Natural killer cell (primary cell): ENCODE measurements at places on chromosomes 7 and 10. TPM values are rescaled to one million over a fixed set of nuclear protein-coding genes. Genes with fewer than 3 reads are reported as not detected.

GRCh38 chr10:70757856-70758255 lies 27.3 kb downstream of the TBATA start:
- no peak overlapping the region for H3K4me3 ChIP-seq
- DNase-seq: no peak
- no peaks in the 10 kb centered on the region for H3K27me3 ChIP-seq
- no peaks in the 10 kb centered on the region for H3K36me3 ChIP-seq
- peaks cover 4% of the 10 kb centered on the region for H3K4me1 ChIP-seq
- no peak overlapping the region for H3K27ac ChIP-seq

The ACBD7 gene
- not detected for total RNA-seq

DNA sequence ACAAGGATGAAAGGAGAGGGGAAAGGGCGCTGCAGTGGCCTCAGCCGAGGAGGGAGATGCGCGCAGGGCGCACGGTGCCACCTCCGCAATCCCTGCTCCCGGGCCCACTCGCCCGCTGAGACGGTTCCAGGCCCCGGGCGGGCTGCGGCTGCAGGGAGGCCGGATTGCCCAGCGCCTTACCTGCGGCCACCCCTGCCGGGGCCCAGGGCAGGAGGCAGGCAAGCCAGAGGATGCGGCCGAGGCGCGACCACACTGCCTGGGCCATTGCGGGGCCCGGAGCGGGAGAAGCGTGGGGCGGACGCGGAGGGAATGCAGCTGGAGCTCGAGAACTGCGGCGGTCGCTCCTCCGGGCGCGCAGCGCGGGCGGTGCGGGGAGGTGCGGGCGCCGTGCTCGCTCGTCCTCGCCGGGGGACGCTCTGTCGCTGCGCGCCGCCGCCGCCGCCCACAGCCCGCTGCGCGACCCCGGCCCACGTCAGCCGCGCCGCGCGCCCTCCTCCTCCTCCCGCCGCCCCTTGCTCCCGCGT lies at the start of gene TMEM130:
TMEM130 (minus strand) TSS at position 418 of the 524 bp plus-strand sequence; CDS start at position 265, 153 bp downstream.
- H3K36me3 ChIP-seq: no peaks in the 10 kb centered on the region
- H3K27me3 ChIP-seq: peaks cover 17% of the 10 kb centered on the region
- no peak within 1 kb of the TSS for H3K4me3 ChIP-seq
- peak; percentile 18 for DNase-seq

DNA sequence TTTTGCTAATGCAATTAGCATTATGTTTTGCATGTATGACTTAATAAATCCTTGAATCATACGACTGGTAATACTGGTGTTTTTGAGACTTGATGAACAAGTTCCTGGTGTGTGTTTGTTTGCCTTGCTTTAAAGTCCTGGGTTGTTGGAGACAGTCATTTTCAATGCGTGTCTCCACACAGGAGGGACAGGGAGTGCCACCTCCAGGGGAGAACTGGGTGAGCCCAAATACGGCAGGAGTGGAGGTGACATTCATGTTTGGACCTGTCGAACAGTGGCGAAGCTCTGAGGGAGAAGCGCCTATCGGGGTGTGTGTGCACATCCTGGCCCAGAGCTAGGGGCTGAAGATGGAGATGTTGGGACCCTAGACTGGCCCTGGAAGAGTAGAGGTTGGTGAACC lies 43.8 kb downstream of the DAGLB start:
- no peak overlapping the region for H3K4me3 ChIP-seq
- no peak for DNase-seq
- peaks cover 60% of the 10 kb centered on the region for H3K36me3 ChIP-seq
- no peaks in the 10 kb centered on the region for H3K27me3 ChIP-seq
- H3K27ac ChIP-seq: no peak overlapping the region

DNA sequence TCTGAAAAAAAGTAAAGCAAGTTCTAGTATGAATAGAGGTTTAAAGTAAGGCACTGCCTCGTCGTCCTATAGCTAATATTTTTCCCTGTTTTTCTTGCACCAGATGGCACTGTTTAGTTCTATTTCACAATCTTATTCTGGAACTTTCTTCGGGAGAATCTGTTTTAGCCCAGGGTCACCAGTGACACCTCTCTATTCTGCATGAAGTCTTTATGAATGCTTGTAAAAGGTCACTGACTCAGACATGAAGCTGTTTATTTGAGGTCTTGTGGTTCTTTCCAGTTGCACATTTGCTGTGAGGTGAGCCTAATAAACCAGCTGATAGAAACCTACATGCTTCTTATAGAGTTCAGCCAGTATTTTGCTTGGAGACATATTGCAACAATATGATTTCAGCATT lies 444.3 kb downstream of the AUTS2 start:
- no peak for DNase-seq
- no peaks in the 10 kb centered on the region for H3K27me3 ChIP-seq
- H3K4me3 ChIP-seq: no peak overlapping the region
- no peaks in the 10 kb centered on the region for H3K36me3 ChIP-seq

GRCh38 chr7:42597300-42597699 lies 314.6 kb downstream of the C7orf25 start:
- no peak for DNase-seq
- no peaks in the 10 kb centered on the region for H3K4me1 ChIP-seq
- H3K36me3 ChIP-seq: no peaks in the 10 kb centered on the region

DNA sequence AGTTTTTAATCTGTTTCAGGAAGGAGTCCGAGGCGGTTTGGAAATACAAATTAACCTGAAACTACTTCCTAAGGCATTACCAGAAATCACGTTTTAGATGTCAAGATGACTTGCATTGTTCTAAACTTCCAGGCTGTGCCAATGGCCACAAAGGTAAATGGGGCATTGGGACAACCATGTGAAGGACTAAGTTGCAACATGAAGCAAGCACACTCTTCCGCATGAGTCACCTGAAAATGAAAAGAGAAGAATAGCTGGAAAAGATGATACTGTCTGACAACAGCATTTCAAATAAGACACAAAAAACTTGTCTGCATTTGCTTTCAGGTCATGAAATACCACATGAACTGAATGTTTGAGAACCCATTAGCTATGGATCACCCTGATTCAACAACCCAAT lies 262.1 kb downstream of the AHR start:
- no peaks in the 10 kb centered on the region for H3K27me3 ChIP-seq
- H3K4me3 ChIP-seq: no peak overlapping the region
- no peaks in the 10 kb centered on the region for H3K4me1 ChIP-seq
- H3K27ac ChIP-seq: no peak overlapping the region
- no peaks in the 10 kb centered on the region for H3K36me3 ChIP-seq
- DNase-seq: no peak

DNA sequence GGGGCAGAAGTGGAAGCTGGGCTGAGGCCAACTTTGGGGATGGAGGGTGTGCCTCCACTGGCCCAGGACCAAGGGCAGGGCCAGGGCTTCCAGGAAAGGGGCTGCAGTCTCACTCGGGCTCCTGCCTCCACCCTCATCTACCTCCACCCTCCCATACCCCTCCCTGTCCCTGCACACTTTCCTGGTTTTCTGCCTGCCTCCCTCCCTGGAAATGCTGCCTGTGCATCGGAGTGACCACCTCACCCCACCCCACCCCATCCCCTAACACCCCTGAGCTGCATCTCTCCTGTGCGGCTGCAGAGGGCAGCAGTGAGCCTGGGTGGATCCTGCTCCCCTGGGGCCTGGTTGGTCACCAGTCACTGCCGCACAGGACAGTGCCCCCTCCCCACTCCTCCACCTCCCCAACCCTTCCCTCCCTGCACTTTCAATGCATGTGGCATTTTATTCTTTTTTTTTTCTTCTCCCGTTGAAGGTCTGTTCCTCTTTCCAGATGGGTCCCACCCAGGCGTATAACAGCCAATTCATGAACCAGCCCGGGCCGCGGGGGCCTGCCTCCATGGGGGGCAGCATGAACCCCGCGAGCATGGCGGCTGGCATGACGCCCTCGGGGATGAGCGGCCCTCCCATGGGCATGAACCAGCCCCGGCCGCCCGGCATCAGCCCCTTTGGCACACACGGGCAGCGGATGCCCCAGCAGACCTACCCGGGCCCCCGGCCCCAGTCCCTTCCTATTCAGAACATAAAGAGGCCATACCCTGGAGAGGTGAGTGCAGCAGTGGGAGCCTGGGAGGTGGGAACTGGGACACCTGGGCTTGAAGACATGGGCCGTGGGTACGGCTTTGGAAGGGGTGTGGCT lies 54.1 kb upstream of the PPIF start:
- no peak overlapping the region for H3K4me3 ChIP-seq
- no peaks in the 10 kb centered on the region for H3K27me3 ChIP-seq
- H3K27ac ChIP-seq: peak overlapping the region; percentile 61

The ZNF239 gene
- total RNA-seq: 0.85 TPM

The RET gene
- total RNA-seq: not detected

- peaks cover 17% of the 10 kb centered on the region for H3K4me1 ChIP-seq
- H3K4me3 ChIP-seq: peak overlapping the region; percentile 69
- peak overlapping the region; percentile 96 for H3K27ac ChIP-seq
- no peaks in the 10 kb centered on the region for H3K27me3 ChIP-seq
- DNase-seq: peak; percentile 75
Observed at GRCh38 chr10:91163269-91163868, 57.1 kb upstream of the PCGF5 start.

GRCh38 chr7:55552320-55553023 lies 19.8 kb downstream of the VOPP1 start:
- H3K36me3 ChIP-seq: peaks cover 12% of the 10 kb centered on the region
- H3K4me3 ChIP-seq: no peak overlapping the region
- H3K27ac ChIP-seq: no peak overlapping the region
- DNase-seq: no peak
- H3K4me1 ChIP-seq: peaks cover 61% of the 10 kb centered on the region

DNA sequence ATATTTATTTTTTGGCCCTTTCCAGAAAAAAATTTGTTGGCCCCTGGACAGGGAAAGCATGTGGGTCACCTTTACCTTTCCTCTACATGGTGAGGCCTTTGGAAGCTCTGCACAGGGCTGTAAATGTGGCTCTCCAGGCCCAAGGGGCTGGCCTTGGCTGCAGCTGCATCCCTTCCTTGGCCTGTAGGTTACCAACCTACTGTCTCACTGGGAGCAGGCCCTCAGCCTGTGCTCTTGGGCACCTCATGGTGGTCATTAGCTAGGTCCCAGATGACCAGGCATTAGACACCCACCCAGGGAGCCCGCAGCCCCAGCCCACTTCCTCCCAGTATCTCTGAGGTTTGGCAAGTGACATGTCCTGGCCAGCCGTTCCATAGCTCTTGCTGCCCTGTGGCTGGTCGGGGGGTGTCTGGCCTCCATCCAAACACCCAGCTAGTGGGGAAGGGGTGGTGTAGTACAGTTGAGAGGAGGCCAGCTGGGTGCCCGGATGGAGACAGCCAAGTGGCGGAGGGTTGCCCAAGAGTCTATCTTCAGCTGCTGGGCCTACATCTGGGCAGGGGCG lies 7.1 kb upstream of the CPA5 start:
- DNase-seq: no peak
- no peak overlapping the region for H3K4me3 ChIP-seq
- no peaks in the 10 kb centered on the region for H3K27me3 ChIP-seq
- no peaks in the 10 kb centered on the region for H3K4me1 ChIP-seq
- H3K36me3 ChIP-seq: no peaks in the 10 kb centered on the region
- H3K27ac ChIP-seq: no peak overlapping the region

The SPRN gene
- total RNA-seq: not detected

DNA sequence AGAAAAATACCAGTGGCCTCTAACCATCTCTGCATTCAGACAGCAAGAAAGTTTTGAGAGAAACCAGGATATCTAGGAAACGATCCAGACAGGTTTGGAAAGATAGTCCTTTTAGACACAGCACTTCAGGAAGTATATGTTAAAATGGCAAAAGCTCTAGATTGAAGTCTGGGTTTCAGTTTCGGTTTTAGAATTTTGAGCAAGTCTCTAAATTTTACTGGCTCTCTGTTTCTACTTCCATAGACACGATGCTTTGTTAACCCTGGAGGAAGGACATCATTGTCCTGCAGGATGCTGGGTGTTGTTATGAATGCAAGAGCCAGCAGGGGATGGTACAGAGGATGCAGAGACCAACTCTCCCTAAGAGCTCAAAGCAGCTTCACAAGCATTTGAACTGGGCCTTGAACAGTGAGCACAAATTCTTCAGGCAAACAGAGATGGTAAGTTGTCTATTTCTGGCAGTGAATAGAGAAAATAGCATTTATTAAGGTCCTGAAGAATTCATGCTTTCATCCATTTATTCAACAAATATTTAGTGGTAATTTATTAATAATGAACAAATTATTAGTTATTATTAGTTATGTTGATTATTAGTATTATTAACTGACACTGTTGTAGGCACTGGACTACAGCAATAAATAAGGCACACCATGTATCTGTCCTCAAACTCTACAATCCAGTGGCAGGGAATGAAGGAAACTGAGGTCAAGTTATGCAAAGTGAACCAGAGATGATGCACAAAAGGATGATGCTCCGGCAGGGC lies 152.7 kb upstream of the NRP1 start:
- DNase-seq: no peak
- no peaks in the 10 kb centered on the region for H3K4me1 ChIP-seq
- H3K27ac ChIP-seq: no peak overlapping the region

DNA sequence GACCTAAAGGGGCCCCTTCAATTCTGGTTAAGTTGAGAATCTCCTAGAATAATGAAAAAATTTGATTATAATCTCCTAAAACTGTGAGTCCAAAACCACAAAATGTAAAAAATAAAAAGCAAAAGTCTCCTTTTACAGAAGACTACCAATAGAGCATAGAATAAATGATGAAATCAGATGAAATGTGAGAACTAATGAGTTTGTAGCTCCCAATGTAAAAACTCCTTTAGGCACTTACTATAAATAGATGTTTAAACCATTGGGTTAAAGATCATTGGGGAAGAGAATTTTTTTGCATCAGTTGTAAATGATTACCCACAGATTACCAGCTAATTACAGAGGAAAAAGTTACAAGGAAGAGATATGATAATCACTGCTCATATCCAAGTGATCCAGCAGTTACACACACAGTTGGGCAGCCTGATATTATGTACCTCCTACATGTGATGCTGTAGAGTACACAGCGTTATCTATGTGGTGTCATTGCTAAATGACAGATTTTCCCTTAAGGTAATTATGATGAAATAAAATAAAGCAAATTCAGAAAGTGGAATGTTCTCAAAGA lies 282.7 kb upstream of the SEMA3D start:
- H3K27ac ChIP-seq: no peak overlapping the region
- no peak overlapping the region for H3K4me3 ChIP-seq
- H3K27me3 ChIP-seq: no peaks in the 10 kb centered on the region
- DNase-seq: no peak

The INMT gene
- total RNA-seq: not detected

DNA sequence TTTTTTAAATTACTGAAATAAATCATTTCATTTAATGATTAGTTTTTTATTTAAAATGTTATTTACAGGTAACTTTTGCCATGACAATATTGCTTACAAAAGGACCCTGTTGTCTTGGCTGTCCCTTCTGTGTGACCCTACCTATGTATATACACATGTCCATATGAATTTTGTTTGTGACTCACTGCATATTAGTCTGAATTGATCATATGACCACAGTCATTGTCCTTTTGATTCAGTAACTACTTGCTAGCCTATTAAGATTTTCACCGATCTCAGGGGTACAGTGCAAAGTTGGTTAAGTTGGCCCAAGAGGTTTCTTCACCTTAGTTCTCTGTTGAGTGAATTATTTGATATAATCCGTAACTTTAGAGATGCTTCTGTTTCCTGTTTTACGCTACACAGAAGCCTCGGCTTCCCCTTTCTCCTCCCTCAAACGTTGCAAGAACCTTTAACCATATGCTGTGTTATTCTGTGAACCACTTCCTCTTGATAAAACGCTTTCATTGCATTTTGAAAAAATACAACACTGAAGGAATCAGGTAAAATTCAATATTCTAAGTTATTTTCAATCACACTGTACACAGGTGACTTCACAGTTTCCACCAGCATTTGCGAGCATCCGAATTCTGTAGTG lies 43.9 kb downstream of the APBB1IP start:
- H3K4me1 ChIP-seq: peaks cover 69% of the 10 kb centered on the region
- peak overlapping the region; percentile 91 for H3K27ac ChIP-seq
- no peaks in the 10 kb centered on the region for H3K27me3 ChIP-seq
- H3K36me3 ChIP-seq: no peaks in the 10 kb centered on the region

- no peak overlapping the region for H3K27ac ChIP-seq
- no peaks in the 10 kb centered on the region for H3K36me3 ChIP-seq
- DNase-seq: no peak
- H3K4me1 ChIP-seq: peaks cover 3% of the 10 kb centered on the region
Observed at GRCh38 chr10:44316187-44316921, 68.5 kb downstream of the CXCL12 start.
